Tibial nerve (tissue), 4 donors: ENCODE measurements at places on chromosomes 6 and 20.

DNA sequence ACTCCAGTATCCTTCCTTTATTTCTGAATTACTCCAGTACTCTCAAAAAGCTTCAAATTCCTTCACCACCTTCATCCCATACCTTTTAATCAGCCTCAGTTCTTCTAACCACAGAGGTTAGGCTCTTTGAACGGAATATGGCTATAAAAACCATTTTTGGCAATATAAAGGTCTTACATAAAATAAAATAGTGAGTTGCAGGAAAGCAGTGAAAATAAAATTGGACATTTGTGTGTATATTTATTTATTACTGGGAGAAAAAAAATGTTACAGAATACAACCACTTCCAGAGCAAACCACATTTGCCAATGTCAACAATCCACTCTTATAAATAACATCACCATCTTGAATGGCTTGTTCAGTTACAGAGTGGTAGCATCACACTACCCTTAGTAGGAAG lies 7.7 kb downstream of the HDDC2 start:
- H3K4me1 ChIP-seq = no peaks in the 10 kb centered on the region
- H3K27me3 ChIP-seq = no peaks in the 10 kb centered on the region

GRCh38 chr20:58777657-58778056 lies 73.0 kb downstream of the GNAS-AS1 start:
- no peak for DNase-seq
- no peak overlapping the region for H3K27ac ChIP-seq
- H3K4me3 ChIP-seq = no peak overlapping the region
- no peaks in the 10 kb centered on the region for H3K36me3 ChIP-seq
- H3K27me3 ChIP-seq = peaks cover 5% of the 10 kb centered on the region

DNA sequence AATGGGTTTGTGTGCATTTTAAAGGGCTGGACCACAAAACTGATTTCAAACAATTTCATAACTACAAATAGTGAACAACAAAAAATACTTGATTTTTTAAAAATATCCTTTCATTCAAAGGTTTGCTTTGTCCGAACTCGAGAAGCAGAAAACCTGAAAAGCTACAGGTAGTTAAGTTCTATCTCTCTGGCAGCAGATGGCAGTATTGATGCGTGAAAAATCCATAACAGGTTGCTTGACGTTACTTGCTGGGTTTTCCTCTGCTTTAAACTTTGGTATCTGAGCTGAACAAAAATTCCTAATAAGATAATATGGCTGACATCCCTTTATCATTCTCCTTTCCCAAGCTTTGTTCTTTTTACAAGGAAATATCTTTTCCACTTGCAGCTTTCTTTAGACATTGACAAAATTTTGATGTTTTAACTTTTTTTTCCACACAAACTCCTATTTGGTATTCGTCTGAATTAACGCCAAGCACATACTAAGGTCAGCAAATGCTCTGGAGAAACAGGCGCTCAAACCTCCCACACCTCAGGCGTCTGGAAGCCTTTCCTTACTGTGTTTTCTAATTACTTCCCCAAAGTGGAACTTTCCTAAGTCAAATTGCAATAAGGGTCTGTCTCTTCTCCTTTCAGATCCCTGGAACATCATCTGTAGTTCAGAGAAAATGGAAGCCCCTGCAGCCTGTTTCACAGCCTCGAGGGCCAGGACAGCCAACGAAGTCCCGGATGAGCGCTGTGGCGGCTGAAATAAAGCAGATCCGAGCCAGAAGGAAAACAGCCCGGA lies 50.3 kb upstream of the GFRAL start:
- DNase-seq = peak; percentile 7
- H3K4me3 ChIP-seq = no peak overlapping the region
- no peaks in the 10 kb centered on the region for H3K4me1 ChIP-seq
- H3K27me3 ChIP-seq = no peaks in the 10 kb centered on the region

- H3K27me3 ChIP-seq = no peaks in the 10 kb centered on the region
- H3K27ac ChIP-seq = no peak overlapping the region
- H3K36me3 ChIP-seq = no peaks in the 10 kb centered on the region
- DNase-seq = no peak
- no peak overlapping the region for H3K4me3 ChIP-seq
- H3K4me1 ChIP-seq = no peaks in the 10 kb centered on the region
Observed at GRCh38 chr6:52976149-52976548, 18.9 kb downstream of the GSTA4 start.

GRCh38 chr20:38338849-38339520 lies 7.3 kb upstream of the LBP start:
- H3K36me3 ChIP-seq = no peaks in the 10 kb centered on the region
- H3K27ac ChIP-seq = no peak overlapping the region
- H3K27me3 ChIP-seq = no peaks in the 10 kb centered on the region

- H3K4me1 ChIP-seq = no peaks in the 10 kb centered on the region
- H3K36me3 ChIP-seq = no peaks in the 10 kb centered on the region
- no peak for DNase-seq
- H3K27me3 ChIP-seq = no peaks in the 10 kb centered on the region
- no peak overlapping the region for H3K27ac ChIP-seq
- H3K4me3 ChIP-seq = no peak overlapping the region
Observed at GRCh38 chr20:60695226-60696000, 556.6 kb upstream of the CDH4 start.
